ENCODE measurements at places on chromosomes 2 and 18.

- no peak for DNase-seq
Observed at GRCh38 chr18:35581546-35581897, at the start of gene GALNT1. GALNT1 (plus strand) TSS chr18:35581740; CDS start chr18:35654663, 72,923 bp downstream.

DNA sequence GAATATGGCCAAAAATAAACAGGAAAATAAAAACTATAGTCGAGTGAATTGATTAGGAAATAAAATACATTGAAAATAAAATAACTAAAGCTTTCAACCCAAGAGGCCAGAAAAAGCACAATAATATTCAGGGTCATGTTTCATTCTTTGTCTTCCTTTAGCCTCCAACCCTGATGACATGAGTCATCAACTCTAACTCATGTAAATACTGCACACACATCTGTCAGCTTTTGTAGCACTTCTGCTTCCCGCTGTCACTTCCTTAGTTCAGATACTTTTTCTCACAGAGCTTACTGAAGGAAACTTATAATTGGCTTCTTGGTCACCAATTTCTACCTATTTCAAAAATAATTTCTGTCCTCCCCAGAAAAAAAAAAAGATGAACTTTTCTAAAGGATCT lies 112.8 kb downstream of the UPP2 start:
- DNase-seq, result no peak

DNA sequence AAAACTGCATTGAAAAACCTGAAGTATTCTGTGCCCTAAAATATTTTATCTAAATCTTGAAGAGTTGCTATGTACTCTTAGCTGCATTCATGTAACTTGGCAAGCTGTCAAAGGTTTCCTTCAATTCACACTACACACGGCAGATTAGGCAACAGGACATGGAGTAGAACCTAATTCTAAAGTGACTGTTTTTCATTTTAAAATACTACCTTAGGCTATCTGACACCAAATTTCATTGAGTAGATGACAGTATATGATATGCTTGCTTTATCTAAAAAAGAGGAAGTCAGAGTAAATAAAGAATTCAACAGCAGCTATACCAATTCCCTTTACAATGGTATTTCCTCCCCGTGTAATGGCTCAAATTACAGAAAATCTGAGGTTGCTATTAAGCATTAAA lies 45.4 kb downstream of the EXOC6B start:
- DNase-seq, result no peak

DNA sequence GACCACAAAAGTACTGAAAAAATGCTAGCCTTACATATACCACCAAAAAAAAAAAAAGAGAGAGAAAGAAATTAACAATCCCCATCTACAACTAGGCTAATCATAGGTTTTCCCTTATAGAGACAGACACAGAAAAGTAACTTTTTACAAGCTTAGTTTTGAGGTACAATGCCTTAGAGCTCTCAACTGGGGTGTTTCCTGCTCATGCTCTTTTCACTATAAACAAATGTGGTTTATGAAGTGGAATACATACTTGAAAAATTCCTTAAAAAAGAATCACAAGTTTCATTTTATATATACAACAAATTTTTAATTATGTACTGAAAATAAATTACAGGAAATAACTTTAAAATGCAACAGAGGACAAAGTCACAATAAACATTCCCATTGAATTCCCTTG lies 82.5 kb downstream of the ATL2 start:
- DNase-seq, result no peak

GRCh38 chr2:147688242-147688641 lies 156.6 kb upstream of the ACVR2A start:
- no peak for DNase-seq

DNA sequence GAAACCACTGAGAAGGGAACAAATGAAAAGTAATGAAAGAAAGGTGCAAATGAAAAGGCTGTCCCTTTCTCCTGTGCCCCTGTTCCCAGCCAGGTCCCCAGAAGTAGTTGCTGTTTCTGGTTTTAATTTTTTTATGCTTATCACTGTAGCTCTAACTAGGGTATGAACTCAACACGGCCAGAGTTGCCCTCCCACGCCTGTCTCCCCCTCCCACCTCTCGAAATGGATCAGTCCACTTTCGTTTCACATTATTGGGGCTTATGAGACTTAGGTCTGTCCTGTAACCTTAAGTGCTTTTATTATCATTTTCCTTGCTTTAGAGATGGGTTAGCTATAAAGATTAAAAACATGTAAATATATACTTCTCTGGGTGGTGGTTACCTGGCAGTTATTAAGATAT lies 8.6 kb downstream of the RBFA start:
- DNase-seq, result no peak

- no peak for DNase-seq
Observed at GRCh38 chr2:103809415-103809814, 1044.5 kb upstream of the POU3F3 start.

- no peak for DNase-seq
Observed at GRCh38 chr2:215526341-215526740, 90.5 kb upstream of the FN1 start.

DNA sequence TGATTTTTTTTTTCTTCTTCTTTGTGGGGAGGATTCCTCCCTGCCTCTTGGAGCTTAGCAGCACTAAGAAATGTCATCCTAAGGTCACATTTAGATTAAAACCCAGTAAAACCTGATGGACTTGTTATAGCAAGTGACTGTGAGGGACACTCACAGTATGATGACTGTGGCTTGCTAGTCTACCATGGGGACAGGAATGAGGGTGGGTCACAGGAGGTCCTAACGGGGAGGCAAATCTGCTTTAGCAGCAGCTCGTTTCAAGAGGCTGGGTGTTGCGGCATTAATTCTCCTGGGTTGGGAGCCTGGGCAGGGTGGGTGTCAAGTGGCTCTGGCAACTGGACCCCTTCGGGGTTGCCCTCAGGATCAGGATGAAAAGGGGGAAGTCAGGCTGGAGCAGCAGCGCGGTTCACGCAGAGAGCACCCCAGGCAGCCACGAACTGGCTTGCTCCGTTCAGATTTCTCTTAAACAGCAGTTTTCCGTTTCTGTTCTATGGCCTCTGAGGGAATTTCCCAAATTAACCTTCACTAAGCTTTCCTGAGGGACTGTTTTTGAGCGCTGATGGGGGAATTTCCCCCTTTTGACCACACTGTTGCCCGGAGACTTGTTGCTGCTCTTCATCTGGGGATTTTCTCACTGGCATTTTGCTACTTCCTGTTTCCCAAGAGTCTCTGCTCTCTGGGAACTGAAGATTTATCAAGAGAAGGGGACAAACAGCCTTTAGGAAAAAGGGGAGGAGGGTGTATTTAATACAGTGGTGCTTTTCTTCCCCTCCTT lies 59.8 kb upstream of the PELI1 start:
- peak; percentile 59 for DNase-seq

GRCh38 chr18:3329471-3329870 lies 67.5 kb downstream of the MYL12B start:
- no peak for DNase-seq

GRCh38 chr18:306608-307255 lies 38.9 kb upstream of the THOC1 start:
- no peak for DNase-seq

DNA sequence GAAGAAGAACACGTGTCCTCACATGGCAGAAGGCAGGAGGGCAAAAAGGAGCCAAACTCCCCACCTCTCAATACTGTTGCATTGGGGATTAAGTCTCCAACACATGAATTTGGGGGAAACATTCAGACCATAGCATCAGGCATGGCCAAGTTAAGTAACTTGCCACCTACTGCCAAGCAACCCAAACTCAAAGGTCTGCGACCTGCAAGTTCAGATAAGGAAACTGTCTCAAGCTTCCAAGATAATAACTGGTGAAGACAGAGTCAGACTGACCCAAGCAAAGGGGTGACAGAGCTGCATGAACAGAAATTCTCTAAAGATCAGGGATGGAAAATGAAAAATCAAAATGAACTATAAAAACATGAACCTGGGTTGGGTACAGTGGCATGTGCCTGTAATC lies 188.7 kb upstream of the SIX3 start:
- DNase-seq, result no peak

- no peak for DNase-seq
Observed at GRCh38 chr2:96831679-96832078, 12.1 kb downstream of the ANKRD23 start.

DNA sequence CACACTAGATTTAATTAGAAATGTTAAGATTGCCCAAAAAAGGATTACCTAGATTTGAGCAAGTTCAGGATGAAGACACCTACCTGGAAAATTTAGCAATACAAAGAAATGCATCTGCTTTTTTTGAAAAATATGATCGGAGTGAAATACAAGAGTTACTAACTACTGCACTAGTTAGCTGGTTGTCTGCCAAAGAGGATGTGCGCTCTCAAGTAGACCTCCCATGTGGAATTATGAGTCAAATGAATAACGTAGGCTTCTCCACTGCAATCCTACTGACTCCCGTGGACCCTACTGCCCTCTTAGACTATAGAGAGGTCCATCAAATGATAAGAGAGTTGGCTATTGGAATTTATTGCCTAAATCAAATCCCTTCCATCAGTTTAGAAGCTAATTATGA lies 2.0 kb downstream of the ANKAR start:
- DNase-seq, result no peak

DNA sequence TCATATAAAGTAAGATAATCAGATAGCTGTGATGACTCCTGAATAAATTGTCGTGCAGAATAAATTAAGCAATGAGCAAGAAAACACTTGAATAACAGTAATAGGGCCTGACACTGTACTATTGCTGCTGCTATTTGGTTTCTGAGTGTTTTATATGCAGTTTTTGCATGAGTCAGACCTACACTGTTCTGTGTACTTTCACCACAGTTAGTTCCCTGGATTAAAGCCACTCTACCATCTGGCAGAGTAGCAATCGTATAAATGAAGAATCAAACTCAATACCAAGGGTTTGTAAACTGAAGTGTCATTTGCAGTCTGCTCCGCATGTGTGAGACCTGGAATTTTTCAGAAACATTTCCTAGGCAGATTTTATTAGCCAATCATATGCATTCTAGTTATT lies 398.6 kb upstream of the CDH7 start:
- no peak for DNase-seq

GRCh38 chr2:7161501-7161900 lies 244.3 kb downstream of the RNF144A start:
- DNase-seq, result no peak

- DNase-seq, result no peak
Observed at GRCh38 chr2:12778369-12778768, 61.6 kb downstream of the TRIB2 start.

DNA sequence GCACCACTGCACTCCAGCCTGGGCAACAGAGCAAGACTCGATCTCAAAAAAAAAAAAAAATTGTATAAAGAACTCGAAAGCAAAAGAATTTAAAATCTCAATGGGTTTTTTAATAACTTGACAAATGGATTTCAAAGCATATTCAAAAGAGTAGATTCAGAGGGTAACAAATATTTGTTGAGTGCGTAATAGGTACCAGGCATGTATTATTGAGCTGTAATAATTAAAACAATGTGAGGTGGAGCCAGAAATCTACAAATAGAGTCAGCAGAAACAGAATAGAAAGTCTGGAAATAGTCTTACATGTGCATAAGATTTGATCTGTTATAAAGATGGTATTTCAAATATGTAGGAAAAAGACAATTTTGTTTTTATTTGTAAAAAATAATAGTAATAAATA lies 19.1 kb upstream of the RAB11FIP5 start:
- no peak for DNase-seq

DNA sequence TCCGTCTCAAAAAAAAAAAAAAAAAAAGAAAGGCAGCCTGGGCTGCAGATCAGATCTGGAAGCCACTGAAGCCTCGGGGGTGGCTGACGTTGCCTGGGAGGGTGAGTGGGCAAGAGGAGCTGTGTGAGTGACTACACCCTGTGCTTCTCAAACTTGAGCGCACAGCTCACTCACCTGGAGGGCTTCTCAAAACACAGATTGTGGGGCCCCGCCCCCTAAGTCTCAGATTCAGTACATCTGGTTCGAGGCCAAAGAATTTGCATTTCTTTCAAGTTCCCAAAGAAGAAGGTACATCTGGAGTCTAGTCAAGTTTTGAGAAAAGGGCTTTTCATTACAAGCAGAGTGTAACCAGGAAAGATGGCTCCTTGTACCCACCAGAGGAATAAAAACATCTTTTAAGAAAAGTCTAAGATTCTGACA lies 97.7 kb upstream of the CAB39 start:
- DNase-seq, result no peak

DNA sequence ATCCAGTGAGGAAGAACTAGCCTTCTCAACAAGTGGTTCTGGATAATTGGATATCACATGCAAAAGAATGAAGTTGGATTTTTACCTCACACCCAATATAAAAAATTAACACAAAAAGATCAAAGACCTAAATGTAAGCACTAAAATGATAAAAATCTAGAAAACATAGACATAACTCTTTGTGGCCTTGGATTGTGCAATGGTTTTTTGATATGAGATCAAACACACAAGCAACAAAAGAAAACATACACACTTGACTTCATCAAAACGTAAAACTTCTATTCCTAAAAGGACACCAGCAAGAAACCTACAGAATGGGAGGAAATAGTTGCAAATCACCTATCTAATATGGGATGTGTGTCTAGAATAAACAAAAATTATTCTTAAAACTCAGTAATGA lies 54.1 kb upstream of the NFE2L2 start:
- no peak for DNase-seq

GRCh38 chr2:194100201-194100600 lies 1556.8 kb upstream of the SLC39A10 start:
- no peak for DNase-seq

DNA sequence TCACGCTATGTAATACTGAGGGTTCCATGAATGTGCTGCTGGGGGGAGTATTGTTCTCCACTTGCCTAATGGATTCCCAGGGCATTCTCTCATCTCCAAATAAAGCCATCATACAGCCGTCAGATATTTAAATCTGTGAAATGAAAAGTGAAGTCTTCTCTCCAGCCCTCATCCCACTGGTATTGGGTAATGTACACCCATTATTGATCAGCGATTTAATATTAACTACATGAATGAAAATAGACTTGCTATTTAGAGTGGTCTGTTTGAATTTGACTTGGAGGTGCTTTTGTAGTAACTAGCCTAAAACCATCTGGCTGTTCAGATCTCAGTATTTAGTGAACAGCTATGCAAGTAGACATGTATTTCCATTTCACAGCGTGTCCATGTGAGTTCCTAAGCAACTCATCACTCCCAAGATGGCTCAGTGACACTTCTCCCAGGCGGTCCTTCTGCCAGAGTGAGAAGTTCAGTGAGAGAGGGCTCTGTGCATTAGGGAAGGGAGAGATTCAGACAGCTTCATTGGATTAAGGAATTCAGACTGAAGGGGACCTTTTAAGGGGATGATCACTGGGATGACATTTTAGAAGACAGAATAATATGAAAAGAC lies 140.7 kb downstream of the WDSUB1 start:
- DNase-seq, result no peak

DNA sequence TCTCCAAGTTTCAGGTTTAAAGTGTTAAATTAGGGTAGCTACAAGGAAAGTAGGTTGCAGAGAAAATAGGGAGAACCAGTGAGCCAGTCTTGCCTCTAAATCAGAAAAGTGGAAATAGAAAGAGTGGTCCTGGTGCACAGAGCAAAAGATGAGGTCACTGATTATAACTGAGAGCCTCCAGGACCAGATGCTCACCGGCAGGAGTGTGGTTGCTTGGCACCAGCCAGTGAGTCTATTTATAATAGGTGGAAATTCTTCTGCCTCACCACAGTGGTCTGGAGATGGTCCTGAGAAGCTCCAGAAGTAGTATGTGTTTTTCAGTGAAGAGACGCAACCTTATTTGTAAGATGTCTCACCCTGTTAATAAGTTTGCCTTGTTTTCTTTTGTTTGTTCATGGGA lies 373.9 kb upstream of the KCNJ3 start:
- DNase-seq, result no peak

- no peak for DNase-seq
Observed at GRCh38 chr2:189178726-189179569, 613 bp downstream of the COL5A2 start.
